ENCODE measurements at places on chromosomes 4 and X.

DNA sequence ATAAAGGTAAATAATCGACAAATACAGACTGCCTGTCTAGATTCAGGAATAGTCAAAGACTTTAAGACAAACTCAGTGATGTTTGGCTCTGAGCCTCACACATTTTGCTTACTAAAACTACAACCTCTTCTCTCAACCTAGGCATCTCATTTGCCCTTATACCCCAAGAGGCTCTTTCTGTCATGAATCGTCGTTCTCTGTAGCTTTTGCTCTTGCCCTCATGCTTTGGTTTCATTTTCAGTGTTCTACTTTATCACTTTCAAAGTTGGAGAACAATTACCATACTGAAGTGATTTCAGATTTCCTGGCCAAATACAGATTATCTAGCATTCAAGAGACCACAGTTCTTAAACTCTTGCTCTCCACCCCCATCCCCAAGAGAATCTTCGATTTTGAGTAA, 114.1 kb upstream of the RAP2C start:
- DNase-seq, result no peak

DNA sequence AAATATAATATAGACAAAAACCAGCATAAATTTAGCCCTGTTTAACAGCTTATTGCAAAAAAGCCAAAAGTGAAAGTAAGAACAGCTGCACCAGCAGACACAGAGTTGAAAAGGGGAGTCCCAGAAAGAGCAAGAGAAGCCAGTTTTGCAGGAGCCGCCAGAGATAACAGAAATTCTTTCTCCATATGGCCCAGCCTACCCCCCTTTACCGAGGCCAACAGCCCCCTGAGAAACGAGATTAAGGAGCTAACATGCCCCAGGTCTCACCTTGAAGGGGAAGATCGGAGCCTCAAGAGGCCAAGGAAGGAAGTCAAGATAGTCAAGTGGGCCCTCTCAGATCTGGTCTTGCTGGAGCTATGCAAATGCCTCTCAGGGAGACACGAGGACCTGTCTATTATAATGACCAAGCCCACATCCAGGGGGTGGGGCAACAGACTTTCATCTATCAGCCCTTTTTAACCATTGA, 4.8 kb downstream of the ACOX3 start:
- no peak for DNase-seq

- no peak for DNase-seq
Measured at GRCh38 chr4:6123976-6124375, 76.4 kb downstream of the JAKMIP1 start.

DNA sequence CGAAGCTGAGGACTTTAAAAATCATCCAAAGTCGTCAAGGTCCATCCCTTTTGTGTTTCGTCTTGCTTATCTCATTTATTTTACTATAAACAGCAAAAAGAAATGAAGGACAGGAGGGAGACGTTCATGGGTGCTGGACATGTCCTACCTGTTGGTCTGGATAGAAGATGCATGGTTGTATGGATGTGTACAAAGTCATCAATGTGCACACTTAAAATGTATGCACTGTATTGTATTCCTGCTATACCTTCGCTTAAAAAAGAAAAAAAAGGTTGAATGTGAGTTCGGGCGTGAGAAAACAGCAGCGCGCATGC, 313 bp upstream of the BLOC1S4 start:
- DNase-seq, result no peak

DNA sequence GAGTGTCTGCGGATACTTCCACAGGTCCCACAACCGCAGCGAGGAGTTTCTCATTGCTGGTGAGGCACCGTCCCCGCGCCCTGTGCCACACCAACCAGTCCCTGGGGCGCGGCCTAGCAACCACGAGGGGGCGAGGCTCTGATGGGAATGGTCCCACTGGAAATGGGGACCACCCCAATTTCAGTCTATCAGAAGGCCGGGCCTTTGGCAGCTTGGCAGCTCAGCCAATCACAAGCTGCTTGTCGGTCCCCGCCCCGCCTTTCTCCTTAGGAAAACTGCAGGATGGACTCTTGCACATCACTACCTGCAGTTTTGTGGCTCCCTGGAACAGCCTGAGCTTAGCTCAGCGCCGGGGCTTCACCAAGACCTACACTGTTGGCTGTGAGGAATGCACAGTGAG, 3.0 kb downstream of the TIMP1 start:
- no peak for DNase-seq

DNA sequence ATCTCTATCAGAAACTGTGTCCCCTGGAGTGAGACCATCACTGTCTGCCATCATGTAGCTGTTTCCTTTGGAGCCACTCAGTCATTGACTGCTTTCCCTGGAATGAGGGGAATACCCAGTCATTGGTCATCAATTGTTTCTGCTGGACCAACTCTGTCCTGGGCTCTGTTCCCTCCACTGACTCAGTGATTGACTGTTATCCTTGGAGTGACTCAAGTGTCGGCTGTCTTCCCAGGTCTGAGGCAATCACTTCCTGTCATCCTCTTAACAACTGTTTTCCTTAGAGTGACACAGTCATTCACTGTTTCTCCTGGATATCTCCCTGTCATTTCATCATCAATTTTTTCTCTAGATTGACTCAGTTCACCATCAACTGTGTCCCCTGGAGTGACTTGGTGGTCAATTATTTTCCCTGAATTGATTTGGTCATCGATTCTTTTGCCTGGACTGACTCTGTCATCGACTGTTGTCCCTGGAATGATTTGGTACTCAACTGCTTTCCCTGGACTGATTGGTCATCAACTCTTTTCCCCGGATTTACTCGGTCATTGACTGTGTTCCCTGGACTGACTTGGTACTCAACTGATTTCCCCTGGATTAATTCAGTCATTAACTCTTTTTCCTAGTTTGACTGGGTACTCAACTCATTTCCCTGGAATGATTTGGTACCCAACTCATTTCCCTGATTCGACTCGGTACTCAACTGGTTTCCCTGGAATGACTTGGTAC, 327.9 kb upstream of the VCX start:
- no peak for DNase-seq

DNA sequence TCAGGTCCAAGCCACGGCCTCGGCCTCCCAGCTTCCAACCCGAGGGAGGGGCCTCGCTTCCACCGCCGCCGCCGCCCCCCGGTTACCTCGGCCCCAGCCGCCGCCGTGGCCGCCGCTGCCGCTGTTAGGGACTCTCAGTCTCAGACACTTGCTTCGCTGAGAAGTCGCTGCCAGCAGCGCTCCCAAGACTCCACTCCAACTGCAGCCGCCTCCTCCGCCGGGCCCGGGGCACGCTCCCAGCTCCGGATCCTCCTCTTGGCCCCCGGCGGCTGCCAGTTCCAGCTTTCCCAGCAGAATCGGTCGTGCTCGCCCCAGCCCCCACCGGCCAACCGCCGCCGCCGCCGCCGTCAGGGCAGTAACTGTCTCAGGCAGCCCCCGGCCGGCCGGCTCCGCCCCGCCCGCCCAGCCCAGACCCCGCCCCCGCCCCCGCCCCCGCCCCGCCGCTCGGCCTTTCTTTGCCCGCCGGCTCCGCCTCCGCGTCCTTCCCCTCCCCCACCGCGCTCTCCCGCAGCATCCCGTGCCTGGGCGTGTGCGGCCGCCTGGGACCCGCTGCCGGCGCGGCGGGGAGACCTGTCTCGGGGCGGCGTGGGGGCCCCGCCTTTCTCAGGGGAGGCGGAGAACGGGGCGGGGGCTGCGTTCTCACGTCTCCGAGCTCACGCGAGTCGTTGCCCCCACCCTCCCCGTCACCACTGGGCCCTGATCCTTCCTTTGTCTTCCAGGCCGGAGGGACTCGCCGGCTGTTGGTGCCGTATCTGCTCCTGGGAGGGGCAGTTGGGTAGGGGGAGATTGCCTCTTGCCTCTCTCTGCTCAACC, at the start of gene ANKRD50:
Gene ANKRD50 (minus strand): TSS at position 361 of the 813 bp plus-strand sequence. CDS start 2,221 bp downstream, outside the sequence.
- peak; percentile 47 for DNase-seq

- DNase-seq, result no peak
Measured at GRCh38 chrX:78327370-78328086, at the start of gene CYSLTR1. TSS of gene CYSLTR1 (minus strand) at chrX:78327611. CDS start at chrX:78273746, 53,865 bp downstream.

GRCh38 chr4:11446155-11446811, 17.6 kb upstream of the HS3ST1 start:
- no peak for DNase-seq

DNA sequence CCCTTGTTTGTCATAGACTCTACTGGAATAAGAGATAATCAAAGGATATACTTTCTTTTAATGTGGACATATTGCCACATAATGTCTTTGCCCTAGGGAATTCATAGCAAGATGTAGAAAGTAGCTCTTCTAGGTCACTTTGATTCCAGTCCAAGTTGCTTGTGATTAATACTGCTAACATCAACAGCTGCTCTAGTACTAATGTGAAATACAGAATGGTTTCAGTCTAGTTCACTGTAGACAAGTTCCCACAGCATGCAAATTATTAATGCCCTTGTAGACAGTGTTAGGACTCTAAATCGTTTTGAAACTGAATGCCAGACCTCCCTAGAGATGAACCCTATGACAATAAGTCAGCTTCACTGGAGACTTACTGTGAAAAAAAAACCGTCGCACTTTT, 494.6 kb upstream of the ATOH1 start:
- DNase-seq, result no peak

GRCh38 chr4:110055158-110055768, 142.6 kb downstream of the EGF start:
- no peak for DNase-seq

GRCh38 chr4:15428611-15429010, 778 bp downstream of the C1QTNF7 start:
- no peak for DNase-seq

DNA sequence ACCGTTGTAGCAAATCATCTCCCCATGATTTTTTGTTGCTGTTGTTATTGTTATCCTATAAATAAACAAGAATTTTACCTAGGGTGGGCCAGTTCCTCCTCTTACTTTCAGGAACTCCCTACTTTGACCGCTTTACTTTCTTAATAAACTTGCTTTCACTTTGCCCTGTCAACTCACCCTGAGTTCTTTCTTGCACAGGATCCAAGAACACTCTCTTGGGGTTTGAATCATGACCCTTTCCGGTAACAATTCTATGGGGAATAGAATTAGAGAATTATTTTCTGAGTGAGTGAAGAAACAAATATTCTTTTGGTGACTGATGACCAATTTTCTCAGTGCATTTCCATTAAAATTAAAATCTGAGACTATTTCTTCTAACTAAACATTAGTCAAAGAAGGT, 584.0 kb upstream of the TENM3 start:
- DNase-seq, result no peak

GRCh38 chr4:171928336-171928735, 115.1 kb downstream of the GALNTL6 start:
- DNase-seq, result no peak

- no peak for DNase-seq
Measured at GRCh38 chrX:149495573-149496071, 9.5 kb downstream of the IDS start.

DNA sequence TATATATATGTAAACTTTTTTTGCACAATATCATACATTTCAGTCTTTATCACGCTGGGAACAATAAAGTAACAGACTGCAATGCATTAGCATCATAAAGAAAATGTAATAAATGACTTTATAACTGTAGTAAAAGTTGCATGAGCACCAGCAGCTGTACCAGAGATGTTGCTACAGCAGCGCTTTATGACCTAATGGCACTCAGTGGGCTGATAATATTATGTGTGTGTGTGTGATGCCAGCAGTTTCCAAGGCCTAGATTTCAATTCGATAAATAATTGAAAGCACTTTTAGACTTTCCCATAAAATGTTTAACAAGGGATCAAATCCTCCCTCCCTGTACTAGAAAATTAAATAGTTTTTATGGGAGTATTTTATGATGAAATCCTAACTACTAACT, 367.6 kb upstream of the AGA start:
- no peak for DNase-seq

GRCh38 chr4:145694929-145695328, 15.0 kb downstream of the C4orf51 start:
- DNase-seq, result no peak

DNA sequence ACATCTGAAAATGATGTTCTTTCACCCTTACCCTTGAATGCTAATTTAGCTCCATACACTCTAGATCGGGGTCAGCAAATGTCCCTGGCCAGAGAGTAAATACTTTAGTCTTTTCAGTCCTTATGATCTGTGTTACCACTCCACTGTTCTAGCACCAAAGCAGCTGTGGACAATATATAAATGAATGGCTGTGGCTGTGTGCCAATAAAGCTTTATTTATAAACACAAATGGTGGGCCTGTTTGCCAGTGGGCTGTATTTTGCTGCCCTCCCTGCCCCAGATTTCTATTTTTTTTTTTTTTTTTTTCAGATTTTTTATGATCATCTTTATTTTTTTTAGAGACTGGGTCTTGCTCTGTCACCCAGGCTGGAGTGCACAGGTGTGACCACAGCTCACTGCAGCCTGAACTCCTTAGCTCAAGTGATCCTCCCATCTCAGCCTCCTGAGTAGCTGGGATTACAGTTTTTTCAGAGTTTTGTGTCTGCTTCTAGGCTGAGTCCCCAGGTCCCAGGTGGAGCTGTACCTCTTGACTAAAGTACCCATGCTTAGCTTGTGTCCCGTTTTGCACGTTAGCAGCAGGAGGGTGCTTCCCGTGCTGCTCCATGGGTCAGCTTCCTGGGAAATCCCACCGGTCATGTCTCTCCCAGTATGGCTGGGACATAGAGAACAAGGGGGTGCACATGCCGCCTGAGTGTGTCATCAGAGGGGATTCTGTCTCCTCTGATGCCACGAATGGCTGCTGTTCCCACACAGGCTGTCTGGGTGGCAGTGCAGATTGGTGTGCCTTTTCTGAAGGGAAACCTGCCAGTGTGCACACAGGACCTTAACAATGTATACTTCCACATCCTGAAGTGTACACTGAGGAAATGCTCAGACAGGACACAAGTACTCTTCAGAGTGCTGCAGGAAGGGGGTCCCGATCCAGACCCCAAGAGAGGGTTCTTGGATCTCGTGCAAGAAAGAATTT, 16.0 kb upstream of the GRPEL1 start:
- DNase-seq, result no peak

DNA sequence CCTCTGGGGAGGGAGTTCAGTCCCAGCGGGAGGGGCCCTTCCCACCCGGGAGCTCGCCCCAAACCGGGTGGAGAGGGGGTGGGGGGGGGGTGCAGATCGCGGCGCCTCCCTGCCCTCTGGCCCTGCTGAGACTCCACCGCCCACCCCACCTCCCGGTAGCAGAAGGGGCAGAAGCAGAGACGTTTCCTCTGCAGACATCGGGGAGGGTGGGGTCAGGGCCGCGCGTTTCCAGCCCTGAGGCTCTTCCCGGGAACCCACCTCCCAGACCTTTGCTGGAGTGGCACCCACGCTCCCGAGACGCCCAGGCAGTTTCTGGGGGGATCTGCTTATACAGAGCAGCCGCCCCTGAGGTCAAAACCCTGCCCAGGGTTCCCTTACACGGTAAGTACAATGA, 30.2 kb downstream of the CPLX1 start:
- DNase-seq, result no peak

GRCh38 chrX:55026840-55027239, 3.9 kb downstream of the ALAS2 start:
- DNase-seq, result no peak

GRCh38 chr4:118325431-118325830, 27.4 kb downstream of the PRSS12 start:
- no peak for DNase-seq

- DNase-seq, result no peak
Measured at GRCh38 chr4:60241866-60242265, 958.3 kb upstream of the ADGRL3 start.

- no peak for DNase-seq
Measured at GRCh38 chr4:108831291-108831690, 68.4 kb upstream of the ETNPPL start.
